ENCODE measurements at places on chromosomes 4 and X. TPM values are rescaled to one million over a fixed set of nuclear protein-coding genes. Genes with fewer than 3 reads are reported as not detected.

OPRPN gene
- not detected for total RNA-seq

MAB21L2 gene
- total RNA-seq, result not detected

H2BW2 gene
- not detected for total RNA-seq

DNA sequence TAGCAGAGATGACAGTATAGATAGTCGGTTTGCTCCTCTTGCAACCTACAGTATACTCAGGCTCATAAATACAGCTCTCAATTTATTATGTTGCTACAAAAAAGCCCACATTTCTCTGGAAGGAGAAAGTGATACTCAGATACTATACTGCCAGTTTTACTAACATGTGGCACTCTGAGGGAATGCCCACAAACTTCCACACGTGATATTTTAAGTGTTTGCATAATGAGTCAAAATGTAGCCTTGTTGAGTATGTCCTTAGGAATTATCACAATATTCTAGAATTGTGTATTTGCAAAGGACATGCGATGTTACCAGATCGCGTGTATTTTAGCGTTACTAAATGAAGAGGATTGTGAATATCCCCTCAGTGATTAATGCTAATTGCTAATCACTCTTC, 929.1 kb downstream of the STIM2 start:
- no peak for DNase-seq

DNA sequence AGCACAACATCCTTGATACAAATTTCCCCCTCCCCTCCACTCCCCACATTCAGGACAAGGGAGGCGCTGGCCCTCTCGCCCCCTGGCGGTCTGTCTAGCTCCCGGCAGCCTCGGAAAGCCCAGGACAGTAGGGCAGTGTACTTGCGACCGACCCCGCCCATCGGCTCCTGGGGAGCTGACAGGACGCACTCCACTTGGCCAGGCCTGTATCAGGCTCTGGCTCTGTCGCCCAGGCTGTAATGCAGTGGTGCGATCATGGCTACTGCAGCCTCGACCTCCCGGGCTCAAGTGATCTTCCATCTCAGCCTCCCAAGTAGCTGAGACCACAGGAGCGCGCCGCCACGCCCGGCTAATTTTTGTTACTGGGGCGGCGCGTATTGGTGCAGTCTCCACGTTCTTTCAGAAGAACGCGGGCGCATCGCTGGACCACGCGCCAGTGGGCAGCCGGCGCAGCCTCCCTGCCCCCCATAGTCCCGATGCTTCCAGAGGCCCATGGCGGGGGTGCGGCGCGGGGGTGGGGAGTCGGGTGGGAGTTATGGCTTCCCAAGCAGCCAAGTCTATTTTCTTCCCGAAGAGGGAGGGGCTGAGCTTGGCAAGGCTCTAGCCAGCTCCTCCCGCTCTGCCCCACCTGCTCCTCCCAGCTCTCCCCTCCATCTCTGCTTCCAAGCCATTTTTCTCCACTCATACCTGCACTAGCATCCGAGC, 7.8 kb upstream of the AKAP14 start:
- peak; percentile 24 for DNase-seq

DNA sequence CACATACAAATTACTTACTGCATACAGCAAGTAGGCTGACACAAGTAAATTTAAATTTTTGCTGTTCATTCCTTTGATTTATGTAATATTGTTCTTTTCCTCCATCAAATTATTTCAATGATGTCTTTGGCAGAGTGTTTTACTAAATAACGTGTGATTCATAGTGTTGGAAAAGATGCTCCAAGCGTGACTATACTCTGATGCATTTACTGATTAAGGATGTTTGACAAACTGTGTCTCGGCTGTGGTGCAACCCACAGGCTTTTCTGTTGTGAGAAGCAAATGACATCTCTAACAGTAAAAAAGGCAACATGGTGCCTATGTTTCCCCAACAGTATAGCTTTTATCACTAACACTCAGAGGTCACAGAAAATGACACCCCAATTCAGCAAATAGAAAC, 540.9 kb downstream of the PPP4R3C start:
- DNase-seq, result no peak

GRCh38 chr4:83875437-83875836, 339.5 kb downstream of the GPAT3 start:
- DNase-seq, result no peak

DNA sequence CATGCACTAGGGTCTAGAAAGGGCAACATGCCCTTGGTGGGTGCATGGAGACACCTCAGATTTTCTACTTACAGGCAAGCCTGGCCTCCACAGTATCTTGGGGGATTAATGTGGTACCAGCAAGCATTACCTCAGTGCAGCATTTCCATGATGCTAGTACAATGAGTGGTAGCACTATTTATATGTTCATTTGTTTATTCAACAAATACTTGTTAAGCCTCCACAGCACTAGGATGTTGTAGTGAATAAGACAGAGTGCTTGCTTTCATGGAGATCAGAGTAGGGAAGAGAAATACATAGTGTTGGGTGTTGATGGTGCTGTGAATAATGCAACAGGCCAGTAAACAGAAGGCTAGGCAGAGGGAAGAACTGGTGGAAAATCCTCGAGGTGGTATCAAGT, 133.4 kb downstream of the KLHL8 start:
- DNase-seq, result no peak

- DNase-seq, result no peak
Measured at GRCh38 chr4:17561195-17561909, 15.6 kb upstream of the LAP3 start.

DNA sequence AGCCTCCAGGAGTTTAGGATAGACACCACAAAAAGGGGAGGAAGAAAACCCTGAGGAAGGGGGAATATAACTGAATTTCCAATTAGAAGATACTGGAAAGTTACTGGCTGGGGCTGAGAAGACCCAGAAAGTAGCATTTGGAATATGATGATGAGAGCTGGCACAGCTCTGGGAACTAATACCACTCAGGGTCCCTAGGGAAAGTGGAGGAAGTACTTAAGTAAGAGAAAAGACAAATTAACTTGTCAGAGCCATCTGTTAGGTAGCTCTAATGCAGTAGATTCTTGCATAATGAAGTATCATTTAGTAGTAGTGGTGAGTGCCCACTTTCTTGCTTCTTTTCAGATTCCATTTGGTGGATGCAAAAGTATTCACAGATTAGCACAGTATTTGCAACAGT, 90.8 kb upstream of the TSPAN5 start:
- DNase-seq, result no peak

DNA sequence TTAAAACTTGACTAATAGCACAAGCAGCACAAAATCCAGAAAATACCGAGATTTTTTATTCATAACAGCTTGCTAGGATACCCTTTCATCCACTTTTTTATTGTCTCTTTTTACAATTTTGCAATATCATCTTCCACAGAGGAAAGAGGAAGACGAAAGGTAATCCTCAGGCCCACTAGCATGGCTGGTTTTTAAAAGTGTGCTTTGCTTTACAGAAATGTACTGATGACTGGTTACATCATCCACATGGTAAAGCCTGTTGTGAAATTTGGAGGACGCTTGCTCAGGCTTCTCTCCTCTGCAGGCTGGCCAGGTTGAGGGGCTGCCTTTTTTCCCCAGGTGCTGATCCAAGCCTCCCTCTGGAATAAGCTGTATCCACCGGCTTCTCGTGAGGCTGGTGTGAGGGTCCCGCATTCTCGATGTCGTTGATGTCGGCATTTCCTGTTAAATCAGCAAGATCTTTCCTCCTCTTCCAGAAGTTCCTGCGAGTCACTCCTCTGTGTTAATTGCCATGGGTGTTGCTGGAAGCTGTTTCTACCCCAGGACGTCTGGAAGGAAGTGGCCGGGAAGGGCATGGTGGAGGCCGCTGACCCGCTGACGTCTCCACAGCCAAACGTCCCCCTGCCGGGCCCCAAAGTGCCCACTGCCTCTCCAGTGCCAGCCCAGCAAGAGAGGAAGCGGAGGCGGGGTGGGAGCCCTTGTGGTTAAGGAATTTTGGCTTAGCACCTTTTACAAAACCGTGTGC, 5.8 kb upstream of the DGKQ start:
- DNase-seq, result no peak

GRCh38 chr4:73709451-73710033, 30.8 kb upstream of the CXCL8 start:
- no peak for DNase-seq

All from uterus (tissue), 4 donors.